Breast epithelium (tissue), 4 donors: ENCODE measurements at places on chromosomes 4 and X.

DNA sequence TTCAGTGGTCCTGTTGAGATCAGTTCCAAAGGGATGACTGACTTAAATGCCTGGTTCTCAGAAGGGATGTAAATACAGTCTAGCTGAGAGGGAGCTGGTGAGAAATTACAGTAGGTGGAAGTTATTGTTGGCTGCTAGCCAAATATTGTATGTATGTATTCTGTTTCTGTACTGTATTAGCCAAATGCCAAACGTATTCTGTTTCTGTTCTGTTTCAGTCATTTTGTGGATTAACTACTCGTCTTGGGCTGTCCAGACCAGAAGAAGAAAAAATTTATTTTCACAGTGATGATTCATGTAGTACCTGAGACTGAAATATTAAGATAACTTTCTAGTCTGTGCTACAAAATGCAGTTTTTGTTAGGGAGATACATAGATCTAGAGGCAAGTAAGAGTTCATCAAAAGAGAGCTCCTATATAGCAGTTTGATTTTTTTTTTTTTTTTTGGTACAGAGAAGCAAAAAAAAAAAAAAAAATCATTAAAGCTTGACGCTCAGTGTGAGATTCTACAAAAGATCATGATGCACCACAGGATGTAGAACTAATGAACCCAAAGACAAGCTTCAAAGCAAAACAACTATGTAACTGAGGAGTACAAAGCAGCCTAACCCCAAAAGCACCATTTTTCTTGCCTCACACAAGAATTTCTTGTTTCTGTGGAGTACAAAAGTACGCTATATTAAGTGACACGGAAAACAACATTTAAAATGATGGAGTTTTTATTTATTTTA, 54.8 kb downstream of the CASP6 start:
- no peak for DNase-seq

DNA sequence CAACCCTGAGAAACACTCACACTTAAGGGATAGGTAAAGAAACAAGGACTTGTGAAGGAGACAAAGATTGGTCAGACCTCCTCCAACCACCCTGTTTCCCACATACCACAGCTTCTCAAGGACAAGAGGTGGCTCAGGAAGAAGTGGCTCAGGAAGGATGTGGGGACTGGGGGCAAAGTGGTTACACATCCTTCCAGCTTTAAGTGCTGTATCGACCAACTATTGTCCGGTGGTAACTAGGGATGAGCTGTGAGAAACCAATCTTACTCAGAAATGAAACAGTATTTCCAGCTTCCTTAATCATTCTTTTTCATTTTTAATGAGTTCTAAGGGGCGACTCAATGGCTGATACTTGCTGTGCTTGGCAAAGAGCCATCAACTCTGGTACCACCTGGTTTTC, 8.5 kb upstream of the LHFPL1 start:
- no peak for DNase-seq

- DNase-seq, result no peak
Observed at GRCh38 chrX:103839404-103839803, 7.3 kb upstream of the RAB9B start.

- no peak for DNase-seq
Observed at GRCh38 chr4:5705647-5706320, 2.6 kb downstream of the EVC2 start.

GRCh38 chr4:89610236-89610635, 226.7 kb downstream of the SNCA start:
- DNase-seq, result no peak

DNA sequence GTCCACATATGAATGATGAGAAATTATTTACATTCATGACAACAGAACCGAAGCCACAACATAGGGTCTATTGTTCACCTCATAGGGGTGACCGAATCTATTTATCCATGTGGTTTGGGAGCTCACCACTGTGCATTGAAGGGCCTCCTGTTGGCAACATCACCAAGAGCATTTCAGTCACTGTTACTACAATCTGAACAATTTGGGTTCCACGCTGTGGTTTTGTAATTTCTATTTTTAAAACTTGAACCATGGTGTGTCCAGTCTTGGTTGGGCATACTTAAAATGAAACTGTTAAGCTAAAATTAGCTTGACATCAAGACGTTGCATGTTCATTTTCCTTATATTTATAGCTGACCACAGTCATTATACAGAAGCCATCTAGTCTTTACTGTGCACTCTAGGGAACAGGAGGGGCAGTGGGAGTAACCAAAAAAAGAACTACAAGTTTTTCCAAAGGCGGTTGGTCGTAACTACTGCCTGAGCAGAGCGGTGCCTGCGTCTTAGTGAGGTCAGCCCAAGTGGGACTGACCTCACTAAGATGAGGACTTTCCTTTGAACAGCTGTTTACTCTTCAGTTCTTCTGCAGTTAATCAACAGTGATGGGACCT, 192.1 kb downstream of the SPRY1 start:
- DNase-seq, result no peak

GRCh38 chr4:108783665-108784463, 21.0 kb upstream of the ETNPPL start:
- no peak for DNase-seq

DNA sequence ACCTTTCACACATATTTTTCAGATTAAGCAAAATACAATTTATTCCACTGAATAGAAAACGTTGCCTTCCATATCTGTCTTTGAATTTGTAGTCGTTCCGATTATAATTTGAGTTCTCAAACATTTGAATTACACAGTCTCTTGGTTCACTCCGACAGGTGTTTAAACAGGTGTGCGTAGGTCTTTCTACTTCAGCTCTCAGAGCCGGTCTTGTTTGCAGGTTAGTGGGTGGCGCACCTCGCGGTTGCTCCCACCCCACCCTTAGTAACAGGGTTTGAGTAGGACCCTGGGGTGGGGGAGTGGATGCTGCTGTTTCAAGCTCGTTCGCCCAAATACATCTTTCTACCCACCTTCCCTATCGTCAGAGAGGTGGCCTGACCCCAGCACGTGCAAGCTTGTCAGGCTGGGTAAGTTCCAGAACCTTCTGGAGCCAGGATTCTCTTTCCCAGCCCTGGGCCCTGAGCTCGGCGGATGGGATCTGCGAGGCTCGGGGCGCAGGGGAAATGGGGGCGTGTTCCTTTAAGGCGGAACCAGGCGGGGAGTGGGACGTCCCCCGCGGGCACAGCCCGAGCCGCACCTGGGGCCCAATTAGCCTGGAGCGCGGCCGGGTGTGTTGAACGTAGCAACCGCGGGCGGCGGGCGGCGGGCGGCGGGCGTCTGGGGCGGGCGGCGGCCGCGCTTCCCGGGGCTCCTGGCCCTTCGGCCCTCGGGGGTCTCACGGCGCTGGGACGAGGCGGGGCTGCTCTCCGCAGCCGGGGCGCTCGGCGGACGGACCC, at the start of gene FAM149A:
TSS of gene FAM149A (plus strand) at position 591 of the 776 bp plus-strand sequence.
- no peak for DNase-seq

DNA sequence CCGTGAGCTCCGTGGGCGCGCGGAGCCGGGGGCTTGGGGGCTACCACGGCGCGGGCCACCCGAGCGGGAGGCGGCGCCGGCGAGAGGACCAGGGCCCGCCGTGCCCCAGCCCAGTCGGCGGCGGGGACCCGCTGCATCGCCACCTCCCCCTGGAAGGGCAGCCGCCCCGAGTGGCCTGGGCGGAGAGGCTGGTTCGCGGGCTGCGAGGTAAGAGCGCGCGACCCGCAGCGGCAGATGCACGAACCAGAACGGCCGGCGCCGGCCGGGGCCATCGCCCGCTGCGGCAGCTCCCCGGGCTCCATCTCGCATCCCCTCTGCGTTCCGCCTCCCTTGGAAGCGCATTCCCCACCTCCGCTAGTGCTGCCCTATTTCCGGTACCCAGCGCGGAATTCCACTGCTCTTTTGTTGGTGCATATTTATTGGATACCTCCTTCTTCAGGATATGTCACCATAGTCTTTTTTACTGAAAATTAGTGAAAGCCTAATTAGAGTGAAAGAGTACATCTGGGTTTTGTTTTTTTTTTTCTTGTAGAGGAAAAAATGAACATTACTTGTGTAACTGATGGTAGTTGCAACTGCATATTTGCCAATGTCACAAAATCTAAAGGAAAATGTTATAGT, 797 bp downstream of the PKD2 start:
- DNase-seq, result no peak

DNA sequence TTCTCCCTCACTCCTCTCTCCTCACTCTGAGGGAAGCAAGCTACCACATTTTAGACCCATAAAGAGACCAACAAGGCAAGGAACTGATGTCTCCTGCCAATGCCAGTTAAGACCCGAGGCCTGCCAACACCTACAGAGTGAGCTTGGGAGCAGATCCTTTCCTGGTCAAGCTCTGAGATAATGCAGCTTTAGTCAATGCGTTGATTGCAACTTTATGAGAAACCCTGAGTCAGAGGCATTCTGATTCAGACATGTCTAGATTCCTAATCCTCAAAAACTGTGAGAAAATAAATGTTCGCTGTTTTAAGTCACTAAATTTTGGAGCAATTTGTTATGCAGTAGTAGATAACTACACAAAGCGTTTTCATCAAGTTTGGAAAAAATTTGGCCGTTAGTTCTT, 115.5 kb downstream of the JADE1 start:
- no peak for DNase-seq

GRCh38 chrX:97867266-97867665, 983.6 kb downstream of the RPA4 start:
- DNase-seq, result no peak

DNA sequence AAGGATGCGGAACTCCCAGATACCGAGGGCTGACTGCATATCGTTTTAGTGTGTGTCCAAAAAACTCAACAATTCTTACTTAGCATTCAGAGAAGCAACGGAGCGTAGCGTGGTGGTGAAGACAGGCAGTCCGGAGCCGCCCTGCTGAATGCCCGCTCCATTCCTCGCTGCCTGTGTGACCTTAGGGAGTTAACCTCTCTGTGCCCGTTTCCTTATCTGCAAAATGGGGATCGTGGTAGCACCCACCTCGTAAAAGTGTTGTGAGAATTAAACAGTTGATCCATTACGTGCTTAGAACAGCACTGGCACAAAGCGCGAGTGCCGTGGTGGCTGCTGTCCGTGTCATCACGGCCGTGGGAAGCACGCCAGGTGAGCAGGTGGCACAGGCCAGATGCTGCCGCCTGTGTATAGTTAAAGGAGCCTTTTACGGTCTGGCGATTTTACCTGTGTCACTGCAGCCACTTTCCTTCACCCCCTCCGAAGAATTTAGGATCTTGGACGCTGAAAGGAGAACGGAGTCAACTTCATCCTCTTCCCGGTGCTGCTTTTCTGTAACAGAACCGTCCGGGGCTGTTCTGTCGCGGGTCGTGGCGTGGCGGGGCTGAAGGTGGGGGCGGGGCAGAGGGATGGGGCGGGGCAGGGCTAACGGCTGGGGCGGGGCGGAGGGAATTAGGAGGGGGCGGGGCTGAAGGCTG, 885 bp downstream of the CCDC110 start:
- DNase-seq, result peak; percentile 72
